ENCODE measurements at places on chromosomes 6 and 20.

- no peak for DNase-seq
Measured at GRCh38 chr6:55511122-55511800, 67.7 kb downstream of the HMGCLL1 start.

- no peak for DNase-seq
Measured at GRCh38 chr20:12306107-12306506, 388.4 kb downstream of the BTBD3 start.

DNA sequence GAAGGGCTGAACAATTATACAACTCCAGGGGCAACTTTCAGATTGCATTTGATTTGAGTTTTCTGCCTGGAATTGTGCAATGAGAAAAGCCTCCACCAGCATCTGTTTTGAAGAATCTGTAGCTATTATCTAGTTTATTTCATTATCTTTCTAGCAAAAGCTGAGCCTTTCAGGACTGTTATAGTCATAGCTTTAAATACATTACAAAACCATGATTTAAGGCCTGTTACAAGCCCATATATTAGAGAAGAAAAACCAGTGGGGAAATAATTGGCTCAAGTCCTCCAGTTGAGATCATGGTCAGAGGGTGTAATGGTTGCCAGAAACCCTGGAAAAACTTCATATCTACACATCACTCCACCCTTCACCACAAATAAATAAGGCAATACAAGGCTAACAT, 676.2 kb downstream of the HDGFL1 start:
- DNase-seq, result no peak

DNA sequence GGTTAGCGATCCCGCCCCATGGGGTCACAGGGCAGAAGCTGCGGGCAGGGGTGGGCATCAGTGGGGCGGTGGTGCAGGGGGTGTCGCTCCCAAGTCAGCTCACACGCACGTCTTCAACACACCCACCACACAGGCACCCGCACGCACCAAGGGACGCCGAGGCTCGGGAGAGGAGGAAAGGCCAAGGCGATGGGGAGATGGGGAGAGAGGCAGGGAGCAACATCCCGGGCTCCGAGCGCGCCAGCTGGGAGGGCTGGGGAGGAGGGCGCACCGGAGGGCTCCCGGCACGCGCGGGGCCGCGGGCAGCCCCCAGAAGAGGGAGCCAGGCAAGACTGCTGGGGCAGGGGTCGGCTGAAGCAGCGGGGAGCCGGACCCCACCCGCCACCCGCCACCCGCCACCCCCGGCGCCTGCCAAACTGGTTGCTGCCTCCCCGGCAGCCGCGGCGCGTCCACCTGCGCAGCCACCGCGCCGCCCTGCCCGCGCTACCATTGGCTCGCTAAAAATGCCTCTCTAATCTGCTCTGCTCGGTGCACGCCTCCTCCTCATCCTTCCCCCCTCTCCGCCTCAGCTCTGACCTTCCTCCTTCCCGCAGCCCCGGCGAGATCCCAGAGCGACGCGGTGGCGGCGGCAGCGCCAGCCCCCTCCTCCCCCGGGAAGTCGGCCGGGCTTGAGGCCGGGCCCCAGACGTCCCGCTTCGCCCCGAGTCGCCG, at the start of gene PACSIN1:
PACSIN1 (plus strand) TSS at position 546 of the 711 bp plus-strand sequence. CDS start 60,230 bp downstream, outside the sequence.
- no peak for DNase-seq

- no peak for DNase-seq
Measured at GRCh38 chr20:45905505-45906079, 6.4 kb downstream of the PLTP start.

DNA sequence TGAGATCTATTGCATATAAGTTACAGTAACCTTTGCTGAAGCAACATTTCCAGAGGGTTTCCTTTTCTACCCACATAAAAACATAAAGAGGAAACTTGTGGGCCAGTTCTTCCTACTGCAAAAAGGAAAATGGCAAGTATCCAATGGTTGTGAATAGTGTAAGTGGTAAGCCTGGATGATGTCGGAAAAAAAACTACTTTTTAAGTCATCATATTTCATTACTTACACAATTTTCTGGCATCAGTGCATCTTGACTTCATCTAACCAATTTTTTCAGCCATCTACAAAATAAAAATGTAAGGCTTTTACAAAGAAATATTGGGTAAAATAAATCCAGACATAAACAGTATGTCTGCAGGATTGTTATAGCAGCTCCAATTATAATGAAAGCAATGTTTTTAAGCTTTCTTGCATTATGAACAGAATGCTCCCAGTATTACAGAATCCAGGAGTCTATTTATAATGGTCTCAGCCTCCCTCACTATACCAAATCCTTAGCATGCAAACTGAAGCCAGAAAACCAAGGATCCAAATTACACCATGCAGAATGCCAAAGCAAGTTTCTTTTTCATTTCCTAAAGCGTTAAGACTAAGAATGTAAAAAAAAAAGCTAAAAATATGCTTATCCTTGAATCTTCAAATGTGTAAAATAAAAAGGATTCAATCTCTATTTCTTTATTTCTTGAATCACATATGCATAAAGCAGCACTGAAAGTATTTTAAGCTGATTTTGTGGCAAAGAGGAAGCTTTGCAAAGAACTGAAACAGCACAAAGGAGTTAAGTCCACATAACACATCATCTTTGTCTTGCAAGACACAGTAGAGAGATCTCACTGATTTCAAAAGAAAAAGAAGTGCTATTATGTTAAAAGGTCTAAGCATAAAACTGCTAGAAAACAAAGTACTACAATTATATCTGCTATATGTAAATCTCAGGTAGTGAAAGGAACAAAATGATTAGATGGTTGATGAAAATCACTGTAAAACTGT, 126.8 kb upstream of the HMGCLL1 start:
- DNase-seq, result no peak

- DNase-seq, result no peak
Measured at GRCh38 chr6:13278164-13278563, 50.2 kb downstream of the TBC1D7 start.

DNA sequence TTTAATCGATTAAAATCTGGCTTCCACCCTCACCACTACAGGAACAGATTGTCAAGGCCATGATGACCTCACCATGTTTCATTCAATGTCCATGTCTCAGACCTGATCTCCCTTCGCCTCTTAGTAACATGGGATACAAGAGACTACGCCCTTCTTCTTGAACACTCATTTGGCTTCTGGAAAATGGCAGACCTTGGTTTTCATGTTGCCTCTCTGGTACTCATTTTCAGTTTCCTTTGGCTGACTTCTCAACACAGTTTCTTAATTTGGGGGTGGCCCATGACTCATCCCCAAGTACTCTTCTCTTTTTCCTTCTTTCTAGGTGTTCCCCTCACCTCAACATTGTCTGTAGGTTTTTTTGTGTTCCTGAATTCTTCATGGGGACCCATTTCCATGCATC, 22.7 kb downstream of the TMX4 start:
- no peak for DNase-seq

DNA sequence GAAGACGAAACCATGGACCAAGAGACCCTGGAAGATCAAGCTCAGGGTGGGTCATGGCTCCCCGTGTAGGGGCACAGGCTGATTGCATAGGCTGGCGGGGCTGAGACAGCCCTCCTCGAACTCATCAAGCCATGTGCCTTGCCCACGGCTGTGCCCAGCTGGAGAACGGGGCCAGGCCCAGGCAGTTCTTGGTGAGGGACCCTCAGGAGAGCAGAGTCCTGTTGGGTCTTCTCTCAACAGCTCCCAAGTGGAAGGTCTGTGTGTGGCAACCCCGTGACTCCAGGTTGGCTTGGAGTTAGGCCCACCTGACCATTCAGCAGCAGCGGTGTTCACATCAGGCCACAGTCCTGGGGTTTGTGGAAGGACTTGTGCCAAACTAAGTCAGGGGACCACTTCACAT, 276.5 kb downstream of the QKI start:
- DNase-seq, result no peak

- no peak for DNase-seq
Measured at GRCh38 chr6:41466437-41466990, 79.7 kb upstream of the FOXP4 start.

DNA sequence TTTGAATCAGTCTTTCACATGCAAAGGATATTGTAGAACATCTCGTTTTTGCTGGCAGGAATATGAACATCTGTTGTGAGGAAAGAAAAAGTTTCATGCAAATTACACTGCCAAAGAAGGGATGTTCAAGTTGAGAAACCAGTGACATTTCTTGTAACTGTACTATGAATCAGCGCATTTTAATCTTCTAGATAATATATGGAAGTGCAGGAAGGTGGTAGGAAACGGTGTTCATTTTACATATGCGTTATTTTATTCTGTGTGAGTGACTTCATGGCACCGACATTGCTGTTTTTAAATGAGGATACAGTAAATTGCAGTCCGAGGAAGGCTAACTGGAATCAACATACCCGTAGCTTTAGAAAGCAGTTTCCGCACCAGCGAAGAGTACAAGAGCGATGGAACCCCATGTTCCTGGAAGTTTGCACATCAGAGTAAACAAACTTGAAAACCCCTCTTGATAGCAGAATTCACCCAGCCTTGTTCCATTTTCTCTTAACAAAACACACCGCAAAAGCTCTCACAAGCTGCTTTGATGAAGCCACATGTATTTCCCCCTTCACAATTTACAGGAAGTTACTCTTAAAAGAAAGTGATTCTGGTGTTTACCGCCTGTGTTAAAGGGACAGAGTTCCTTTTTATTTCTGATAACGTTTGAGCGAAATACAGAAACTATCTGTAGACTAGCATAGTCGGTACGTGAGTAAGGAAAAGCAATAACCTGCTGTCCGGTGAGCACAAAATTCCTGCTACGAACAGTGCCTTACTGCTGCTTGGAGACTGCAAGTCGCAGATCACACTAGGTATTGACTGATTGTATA, 11.5 kb downstream of the PRDM1 start:
- peak; percentile 30 for DNase-seq

DNA sequence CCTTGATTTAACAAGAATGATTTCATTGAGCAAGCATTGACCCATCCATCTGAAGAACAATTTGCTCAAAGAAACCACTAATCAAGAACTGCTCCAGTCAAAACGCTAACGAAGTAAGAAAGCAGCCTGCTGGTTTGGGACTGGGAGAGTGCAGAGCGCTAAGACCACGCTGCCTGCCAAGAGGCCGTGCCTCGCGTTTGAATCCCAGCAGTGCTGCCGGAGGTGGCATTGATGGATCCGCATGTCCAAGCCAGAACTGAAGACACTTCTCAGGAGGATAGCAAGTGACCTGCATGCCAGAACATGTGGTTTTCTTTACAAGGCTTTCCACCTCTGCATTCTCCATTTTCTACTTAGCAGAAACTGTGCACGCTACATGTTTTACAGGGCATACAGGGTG, 105.2 kb upstream of the FOXC1 start:
- no peak for DNase-seq

- no peak for DNase-seq
Measured at GRCh38 chr6:37792457-37793033, 27.0 kb upstream of the ZFAND3 start.

- DNase-seq, result no peak
Measured at GRCh38 chr6:157273756-157274470, 49.4 kb downstream of the TMEM242 start.

DNA sequence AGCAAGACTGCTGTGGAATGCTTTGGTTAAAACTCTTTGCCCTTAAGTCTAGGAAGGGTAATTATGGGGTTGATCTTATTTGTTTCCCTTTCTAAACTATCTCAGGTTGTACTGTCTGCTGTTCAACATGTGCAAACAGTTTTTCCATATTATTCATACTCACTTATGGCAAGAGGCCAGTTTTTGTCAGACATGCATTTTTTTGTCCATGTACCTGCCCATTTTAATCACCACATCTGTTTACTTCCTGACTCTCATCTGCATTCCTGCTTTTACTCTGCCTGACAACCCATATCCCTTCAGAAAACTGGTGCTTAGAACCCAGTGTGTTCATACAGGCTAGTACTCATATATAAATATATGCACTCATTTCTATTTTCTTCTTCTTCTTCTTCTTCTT, 80.3 kb downstream of the LPA start:
- no peak for DNase-seq

DNA sequence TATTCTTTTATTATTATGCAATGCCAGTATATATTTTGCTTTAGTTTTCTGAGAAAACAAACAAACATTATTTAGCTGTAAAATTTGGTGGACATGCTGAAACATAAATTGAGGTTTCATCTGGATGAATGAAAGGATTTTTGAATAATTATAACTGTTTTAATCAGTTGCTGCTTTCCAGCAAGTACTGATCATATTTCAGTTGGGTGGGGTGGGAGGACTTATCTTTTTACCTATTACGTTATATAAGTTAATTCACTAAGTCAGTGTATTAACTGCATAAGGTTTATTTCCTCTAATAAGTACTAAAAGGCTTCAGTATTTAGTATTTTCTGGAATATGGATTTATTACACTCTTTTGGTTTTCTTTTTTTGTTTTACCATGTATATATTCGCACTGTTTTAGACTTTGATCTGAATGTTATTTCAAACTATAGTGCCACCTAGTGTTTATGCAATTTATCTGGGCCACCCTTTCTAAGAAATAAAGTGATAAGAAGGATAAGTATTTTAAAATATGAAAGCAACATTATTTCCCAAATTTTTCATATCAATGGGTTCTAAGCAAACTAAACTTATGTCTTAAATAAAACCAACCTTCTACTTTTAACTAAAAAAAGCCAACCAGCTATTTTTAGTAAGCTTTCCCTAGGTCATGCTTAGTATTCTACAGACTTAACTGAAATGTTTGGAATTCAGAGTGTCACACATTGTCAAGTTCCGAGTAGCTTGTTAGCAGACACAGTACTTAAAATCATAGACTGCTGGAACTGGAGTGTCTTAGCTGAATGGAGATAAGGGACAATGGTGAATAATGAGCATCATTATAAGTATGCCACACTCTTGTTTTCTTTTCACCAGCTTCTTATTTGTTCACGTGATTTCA, 105.4 kb upstream of the MCHR2 start:
- DNase-seq, result no peak

- no peak for DNase-seq
Measured at GRCh38 chr20:1450926-1451491, 15.6 kb downstream of the NSFL1C start.

- DNase-seq, result no peak
Measured at GRCh38 chr6:160678744-160679401, 14.8 kb upstream of the LPA start.

DNA sequence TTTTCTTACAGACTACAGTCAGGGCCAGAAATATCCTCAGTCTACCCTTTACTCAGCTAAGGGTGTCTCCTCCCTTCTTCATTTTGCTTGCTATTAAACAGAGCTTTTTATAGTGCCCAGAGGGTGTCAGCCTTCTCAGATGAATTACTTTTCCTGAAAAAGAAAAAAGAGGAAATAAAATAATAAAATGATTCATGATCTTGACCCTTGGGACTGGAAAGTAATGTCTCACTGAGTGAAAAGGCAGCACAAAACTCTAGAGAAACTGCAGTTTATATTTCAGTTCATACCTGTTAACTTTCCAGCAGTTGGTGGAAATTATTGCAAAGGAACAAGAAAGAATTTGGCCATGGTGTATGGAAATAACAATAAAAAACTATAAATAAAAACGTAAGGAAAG, 170.6 kb downstream of the IBTK start:
- DNase-seq, result no peak

GRCh38 chr6:166942393-166943168, 13.8 kb downstream of the RNASET2 start:
- DNase-seq, result no peak

GRCh38 chr20:37480919-37481318, 40.1 kb upstream of the NNAT start:
- no peak for DNase-seq

- DNase-seq, result no peak
Measured at GRCh38 chr6:16183187-16183664, 54.3 kb downstream of the MYLIP start.

- no peak for DNase-seq
Measured at GRCh38 chr6:91534614-91535013, 947.7 kb upstream of the MAP3K7 start.

- DNase-seq, result no peak
Measured at GRCh38 chr6:132410830-132411229, 9.6 kb upstream of the MOXD1 start.

Measured in NK-92 treated with Interleukin-12 subunit alpha and Interleukin-12 subunit beta, amount 100 ng/mL, for 24 hours (cell line).